ENCODE measurements at places on chromosomes 5 and 9. TPM values are rescaled to one million over a fixed set of nuclear protein-coding genes. Genes with fewer than 3 reads are reported as not detected.
A peak's percentile ranks its signal among the peaks of the same experiment; 100 is the strongest.

- DNase-seq = no peak
Observed at GRCh38 chr9:93525476-93525875, 50.9 kb upstream of the PHF2 start.

The TXNDC8 gene
- total RNA-seq = not detected

DNA sequence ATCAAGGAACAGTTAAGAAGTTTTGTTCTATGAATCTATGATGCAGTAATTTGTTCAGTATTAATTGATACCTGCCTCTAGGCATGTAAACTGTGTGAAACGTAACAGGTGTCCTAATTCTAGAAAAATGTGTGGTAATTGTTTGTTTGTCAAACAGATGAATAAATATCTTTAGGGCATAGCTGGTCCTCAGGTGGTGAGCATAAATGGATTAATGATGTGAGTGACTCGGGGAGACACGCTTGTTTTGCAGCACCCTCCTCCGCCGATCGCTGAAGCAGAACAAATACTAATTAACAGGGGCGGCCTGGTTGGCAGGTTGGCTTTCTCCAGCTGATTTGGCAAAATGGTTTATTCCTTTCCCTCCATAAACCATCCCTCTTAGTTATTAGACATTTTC, 88.8 kb downstream of the TLE4 start:
- no peak for DNase-seq

DNA sequence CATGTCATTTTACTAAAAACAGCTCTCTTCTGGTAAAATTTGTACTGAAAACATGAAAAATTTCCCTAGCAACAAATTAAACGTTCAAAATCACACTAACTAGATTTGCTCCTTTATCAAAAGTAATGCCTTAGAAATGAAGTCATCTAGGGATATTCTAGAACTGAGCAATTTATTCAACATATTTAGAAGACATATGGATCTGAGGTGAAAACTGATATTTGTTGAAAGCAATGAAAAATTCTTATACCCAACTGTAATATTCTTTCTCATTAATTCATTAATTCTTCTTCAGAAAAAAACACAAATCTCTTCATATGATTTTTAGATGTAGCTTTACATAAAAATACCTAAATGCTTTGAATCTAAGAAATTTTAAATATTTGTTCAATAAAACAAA, 604.9 kb downstream of the NR2F1-AS1 start:
- DNase-seq = no peak

DNA sequence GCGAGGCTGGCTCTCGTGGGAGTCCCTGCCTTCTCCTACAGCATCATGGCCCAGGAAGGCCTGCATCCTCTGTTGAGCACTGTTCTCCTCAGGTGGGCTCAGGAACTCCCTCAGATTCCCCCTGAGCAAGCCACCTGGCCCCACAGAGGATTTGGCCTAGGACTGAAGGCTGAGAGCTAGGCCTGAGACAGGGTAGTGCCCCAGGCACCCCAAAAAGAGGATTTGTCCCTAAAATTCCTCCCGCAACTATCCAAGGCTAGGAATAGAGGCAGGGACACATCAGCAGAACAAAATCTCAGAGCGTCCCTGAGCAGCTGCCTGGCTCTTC, 11.0 kb upstream of the IRF1 start:
- no peak for DNase-seq

DNA sequence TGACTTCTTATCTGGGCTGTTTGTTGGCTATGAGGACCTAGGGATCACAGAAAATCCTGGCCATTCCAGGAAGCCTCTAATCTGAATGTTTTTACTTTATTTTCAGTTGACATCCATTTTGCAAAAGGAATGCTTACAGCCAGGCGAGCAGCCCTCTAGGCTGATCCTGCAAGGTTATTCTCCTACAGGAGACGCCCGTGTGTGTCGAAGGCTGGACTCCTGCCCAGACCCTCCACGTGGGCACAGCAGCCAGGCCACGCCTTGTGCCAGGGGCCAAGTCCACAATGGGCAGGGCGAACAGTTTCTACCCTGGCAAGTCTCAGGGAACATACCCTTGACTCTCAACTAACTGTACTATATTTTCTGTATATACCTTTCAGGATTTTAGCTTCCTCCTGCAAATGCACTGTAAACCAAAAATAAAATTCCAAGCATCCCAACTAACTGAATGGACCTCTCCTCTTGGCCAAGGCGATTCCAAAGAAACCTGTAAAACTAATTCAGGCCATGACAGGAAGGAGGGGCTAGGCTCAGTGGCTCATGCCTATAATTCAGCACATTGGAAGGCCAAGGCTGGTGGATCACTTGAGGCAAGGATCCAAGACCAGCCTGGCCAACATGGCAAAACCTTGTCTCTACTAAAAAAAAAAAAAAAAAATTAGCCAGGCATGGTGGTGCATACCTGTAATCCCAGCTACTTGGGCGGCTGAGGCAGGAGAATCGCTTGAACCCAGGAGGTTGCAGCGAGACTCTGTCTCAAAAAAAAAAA, 5.7 kb downstream of the CMBL start:
- no peak for DNase-seq

The NCBP1 gene
- 50.7 TPM for total RNA-seq

GRCh38 chr5:131968396-131968954, 23.0 kb upstream of the MEIKIN start:
- DNase-seq = no peak

GRCh38 chr9:69371001-69371400, 46.0 kb downstream of the ENTREP1 start:
- DNase-seq = no peak

The LTC4S gene
- 4.2 TPM for total RNA-seq

GRCh38 chr9:86891091-86891490, 56.2 kb downstream of the GAS1 start:
- DNase-seq = no peak

DNA sequence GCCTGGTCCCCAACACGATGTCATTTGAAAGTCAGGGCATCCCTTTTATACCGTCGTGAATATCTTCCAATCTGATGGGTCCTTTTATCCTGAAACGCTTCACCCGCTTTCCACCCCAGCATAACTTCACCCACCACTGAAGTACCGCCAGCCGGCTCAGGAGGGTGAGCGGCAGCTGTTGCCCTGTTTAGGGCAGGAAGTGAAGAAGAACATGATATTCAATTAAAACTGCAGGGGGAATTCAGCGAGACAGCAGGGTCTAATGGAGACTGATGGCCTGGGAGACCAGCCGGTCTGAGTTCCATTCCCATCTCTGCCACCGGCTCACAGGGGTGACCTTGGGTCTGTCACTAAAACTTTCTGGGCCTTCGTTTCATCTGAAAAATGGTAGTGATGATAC, 68.2 kb upstream of the EGFLAM start:
- no peak for DNase-seq

- no peak for DNase-seq
Observed at GRCh38 chr5:6446626-6447309, 1.9 kb upstream of the UBE2QL1 start.

DNA sequence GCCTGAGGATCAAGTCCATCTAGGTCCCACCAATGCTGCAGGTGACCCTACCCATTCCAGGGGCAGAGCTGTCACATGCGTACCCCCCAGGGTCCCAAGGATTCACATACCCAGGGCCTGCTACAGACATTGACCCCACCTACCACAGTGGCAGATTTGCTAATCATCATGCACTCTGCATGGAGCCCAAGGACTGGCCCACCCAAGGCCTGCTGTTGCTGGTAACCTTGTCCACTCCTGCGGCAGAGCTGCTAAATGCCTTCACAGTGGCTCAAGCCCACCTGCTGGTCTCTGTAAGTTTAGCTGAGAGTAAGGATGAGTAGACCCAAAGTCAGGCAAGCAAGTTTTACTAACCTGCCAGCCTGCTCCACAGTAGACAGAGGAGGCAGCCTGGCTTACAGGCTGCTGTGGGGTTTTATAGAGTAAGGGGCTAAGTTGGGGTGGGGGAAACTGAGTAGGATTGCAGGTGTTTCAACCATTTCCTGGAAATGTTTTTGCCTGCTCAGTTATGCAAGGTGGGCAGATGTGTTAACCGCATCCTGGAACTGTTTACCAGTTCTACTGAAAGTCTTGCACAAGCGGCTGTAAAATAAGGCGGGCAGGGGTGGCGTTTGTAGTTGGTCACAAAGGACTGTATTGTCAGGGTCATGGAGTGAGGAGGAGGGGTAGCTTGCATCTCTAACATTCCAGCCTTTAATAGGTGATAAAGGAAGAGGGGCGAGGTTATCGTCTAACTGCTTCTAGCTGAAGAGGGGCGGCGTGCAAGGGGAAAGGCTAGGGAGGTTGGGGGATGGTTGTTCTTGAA, 2163.5 kb upstream of the WWC1 start:
- DNase-seq = no peak

GRCh38 chr9:33458444-33458843, 11.1 kb upstream of the AQP3 start:
- peak; percentile 81 for DNase-seq

DNA sequence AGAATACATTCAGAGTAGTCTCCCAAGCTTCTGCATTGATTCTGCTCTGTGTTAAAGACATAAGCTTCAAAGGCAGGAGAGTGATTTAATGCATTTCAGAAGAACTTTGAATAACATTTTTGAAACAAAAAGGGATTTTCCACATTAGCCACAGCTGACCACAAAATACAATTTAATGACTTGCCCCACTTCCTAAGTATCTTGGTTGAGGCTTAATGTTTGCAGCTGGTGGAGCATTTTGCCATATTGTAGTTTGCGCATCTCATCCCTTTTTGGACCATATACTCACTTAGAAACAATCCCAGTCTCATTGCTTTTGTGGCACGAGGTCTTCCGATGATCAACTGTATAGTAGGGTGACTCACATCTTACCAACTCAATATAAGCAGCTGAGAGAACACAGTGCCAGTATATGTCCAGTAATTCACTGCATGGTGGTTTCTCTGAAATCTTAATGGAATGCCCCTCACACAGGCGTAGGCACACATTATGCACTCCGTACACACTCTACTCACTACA, 455.8 kb upstream of the PTGER4 start:
- peak; percentile 58 for DNase-seq

GRCh38 chr9:21754741-21755140, 47.7 kb upstream of the MTAP start:
- no peak for DNase-seq

GRCh38 chr9:129887334-129888292, 52.4 kb downstream of the USP20 start:
- peak; percentile 86 for DNase-seq

The CD14 gene
- 2.1 TPM for total RNA-seq

DNA sequence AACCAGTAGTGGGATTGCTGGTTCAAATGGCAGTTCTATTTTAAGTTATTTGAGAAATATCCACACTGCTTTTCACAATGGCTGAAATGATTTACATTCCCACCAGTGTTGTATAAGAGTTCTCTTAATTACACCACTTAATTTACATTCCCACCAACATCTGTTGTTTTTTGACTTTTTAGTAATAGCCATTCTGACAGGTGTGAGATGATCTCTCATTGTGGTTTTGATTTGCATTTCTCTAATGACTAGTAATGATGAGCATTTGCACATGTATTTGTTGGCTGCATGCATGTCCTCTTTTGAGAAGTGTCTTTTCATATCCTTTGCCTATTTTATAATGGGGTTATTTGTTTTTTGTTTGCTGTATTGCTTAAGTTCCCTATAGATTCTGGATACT, 688.3 kb downstream of the PRR16 start:
- DNase-seq = no peak

- DNase-seq = no peak
Observed at GRCh38 chr9:127282611-127283010, 18.0 kb downstream of the GARNL3 start.

- DNase-seq = peak; percentile 15
Observed at GRCh38 chr5:146751781-146752401, 126.7 kb downstream of the PPP2R2B start.

DNA sequence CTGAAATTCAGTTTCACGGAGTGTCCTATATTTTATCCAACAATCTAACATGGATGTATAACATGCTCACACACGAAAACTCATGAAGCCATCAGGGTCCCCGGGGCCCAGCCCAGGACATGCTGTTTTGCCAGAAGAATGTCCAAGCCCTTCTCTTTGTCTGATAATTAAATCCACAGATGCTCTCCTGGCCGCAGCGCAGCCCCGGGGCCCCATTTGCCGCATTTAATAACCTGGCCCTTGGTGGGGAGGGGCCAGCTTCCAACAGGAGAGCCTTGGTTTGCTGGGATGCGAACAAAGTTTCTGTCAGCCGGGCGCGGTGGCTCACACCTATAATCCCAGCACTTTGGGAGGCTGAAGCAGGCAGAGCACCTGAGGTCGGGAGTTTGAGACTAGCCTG, 30.0 kb downstream of the PLPP7 start:
- DNase-seq = no peak

The APBA1 gene
- 0.47 TPM for total RNA-seq

DNA sequence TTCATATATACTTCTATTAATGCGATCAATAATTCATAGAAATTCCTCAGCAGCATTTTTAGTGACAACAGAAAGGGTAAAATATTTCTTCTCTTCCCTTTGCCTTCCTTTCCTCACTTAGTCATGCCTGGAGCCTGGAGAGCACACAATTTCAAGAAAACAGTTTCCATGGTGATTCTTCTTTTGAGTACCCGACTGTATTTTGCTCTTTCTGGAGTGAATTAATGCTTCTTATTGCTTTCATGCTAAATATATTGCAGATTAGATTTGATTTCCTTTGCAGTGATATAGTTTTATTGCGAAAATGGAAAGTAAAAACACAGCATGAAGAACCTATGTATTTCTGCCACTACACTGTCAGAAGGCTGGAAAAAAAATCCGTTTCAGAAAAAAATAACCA, 153.5 kb downstream of the PPP2R2B start:
- DNase-seq = no peak

GRCh38 chr5:174221436-174221835, 175.9 kb downstream of the NSG2 start:
- no peak for DNase-seq

The CBY3 gene
- total RNA-seq = 0.36 TPM

GRCh38 chr5:2894736-2895135, 143.3 kb upstream of the IRX2 start:
- DNase-seq = no peak

DNA sequence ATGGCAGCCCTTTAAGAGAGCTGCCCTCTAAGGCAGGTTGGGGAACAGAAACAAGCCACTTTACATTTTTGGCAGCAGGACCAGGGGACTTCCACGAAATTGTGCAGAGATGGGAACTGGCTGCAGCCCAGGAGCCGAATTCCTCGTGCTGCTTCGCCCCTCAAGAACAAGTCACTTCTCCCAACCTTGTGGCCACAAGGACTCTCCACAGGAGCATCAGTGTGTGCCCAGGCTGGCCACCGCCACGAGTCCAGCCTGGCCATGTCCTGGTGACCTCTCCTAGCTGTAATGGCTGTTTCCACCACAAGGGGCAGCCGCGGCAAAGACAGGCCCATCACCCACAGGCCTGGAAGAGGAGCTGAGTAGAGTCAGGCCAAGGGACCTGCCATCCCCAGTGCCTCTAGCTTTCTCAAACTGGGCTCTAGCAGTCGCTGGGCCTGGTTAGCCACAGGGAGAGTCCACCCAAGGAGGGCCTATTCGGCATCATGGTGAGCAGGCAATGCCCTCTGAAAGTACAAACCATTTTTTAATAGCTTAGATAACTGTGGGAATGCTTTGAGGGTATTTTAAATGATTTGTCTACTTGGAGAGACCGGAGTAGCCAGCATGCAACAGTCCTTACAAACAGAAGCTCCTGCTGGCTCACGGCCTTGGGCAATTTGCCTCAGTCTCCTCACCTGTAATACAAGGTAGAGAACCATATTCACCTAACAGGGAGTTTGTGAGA, 129.0 kb downstream of the COL23A1 start:
- peak; percentile 23 for DNase-seq
